ENCODE measurements at places on chromosomes 1 and 21.

DNA sequence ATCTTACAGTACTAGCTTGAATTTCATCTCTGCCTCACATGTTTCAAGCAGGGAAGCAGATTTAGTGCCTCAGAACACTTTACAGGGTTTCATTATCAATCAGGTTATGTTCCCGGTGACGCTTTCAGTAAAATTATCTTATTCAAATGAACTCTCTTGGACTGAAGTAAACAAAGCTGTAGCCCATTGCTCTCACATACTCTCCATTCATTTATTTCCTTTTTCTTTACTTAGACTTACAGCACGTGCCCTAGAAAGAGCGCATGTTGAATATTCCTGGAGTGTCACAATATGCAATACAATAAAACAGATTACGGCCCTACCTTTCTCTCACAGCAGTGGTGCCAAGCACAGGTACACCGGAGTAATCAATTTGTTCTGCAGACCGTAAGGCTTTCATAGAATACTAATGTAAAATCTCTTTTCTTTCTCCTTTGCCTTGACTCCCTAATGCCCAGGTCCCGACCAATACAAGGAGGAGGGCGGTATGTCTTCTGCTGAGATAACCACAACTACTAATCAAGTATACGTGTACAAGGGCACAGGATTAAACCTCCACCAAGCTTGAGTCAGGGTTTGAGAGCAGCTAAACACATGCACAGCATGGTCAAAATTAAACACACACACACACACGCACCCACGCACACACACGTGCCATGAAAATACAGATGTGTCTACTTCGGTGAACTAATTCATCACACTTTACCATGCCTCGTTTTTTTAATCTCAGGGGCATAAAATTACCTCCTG is 62.8 kb downstream of the NRIP1 start:
- peak; percentile 24 for DNase-seq

- DNase-seq, result no peak
These were observed 51.2 kb upstream of the SEC16B start for GRCh38 chr1:178020968-178021640.

GRCh38 chr1:6273380-6273891 is 12.5 kb upstream of the GPR153 start:
- no peak for DNase-seq

GRCh38 chr1:100034470-100034869 is 64.7 kb downstream of the SLC35A3 start:
- DNase-seq, result peak; percentile 44

DNA sequence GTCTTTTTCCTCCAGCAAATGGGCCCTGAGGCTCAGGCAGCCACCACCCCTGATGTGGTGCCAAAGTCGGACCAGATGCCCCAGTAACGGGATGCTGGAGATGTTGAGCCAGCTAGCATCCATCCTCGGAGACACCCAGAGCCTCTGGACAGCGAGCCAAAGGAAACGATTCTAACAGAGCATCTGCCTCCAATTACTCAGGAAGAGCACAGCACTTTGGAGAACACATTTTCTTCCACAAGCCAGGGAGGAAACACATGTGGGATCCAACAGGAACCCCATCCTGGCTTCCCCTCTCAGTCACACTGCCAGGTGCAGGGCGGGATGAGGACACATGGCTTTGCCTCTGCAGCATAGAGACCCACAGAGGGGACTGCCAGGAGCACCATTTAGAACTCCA is 44.9 kb downstream of the C1orf198 start:
- DNase-seq, result no peak

DNA sequence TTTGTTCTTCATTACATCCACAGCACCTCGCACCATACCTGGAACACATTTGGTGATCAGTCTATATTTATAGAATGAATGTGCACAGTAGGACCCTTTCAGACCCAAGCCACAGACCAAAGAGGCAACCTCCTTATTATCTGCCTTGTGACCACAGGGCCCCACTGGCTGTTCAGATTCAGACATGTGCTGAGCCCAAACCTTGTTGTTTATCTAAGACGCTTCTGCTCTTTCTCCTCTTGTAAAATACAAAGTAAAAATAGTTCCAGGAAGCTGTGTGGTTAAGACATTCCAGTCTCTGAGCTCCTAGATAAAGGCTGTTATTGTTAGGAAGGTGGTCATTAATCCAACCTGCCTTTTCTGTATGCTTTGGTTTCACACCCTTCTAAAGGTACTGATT is 3.6 kb upstream of the SCMH1 start:
- no peak for DNase-seq

GRCh38 chr21:31266241-31266640 is 77.8 kb downstream of the TIAM1 start:
- DNase-seq, result no peak

DNA sequence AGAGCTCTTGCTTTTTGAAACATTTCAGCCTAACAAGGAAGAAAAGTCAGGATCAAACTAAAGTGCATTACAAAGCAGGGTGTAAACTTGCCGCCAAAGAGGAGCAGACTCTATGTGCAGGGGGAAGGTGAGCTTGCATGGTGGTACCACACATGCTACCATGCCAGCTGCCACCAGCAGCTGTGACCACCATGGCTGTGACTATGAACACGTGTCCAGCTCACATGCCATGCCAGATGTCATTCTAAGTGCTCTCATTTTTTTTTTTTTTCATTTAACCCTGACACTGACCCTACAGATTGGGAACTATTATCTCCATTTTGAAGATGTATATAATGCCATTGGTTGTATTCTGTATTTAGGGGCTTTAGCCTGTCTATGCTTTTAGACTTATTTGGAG is 79.0 kb downstream of the PCP4 start:
- DNase-seq, result no peak

GRCh38 chr1:113389359-113389952 is 859 bp upstream of the MAGI3 start:
- DNase-seq, result peak; percentile 6
